ENCODE measurements at places on chromosomes 4 and X.

GRCh38 chr4:182338063-182338462, 94.9 kb downstream of the TENM3 start:
- no peak for DNase-seq

- no peak for DNase-seq
These were observed 176.5 kb downstream of the FBXW7 start for GRCh38 chr4:152359208-152360044.

- no peak for DNase-seq
These were observed 18.4 kb downstream of the IL21 start for GRCh38 chr4:122602277-122603142.

DNA sequence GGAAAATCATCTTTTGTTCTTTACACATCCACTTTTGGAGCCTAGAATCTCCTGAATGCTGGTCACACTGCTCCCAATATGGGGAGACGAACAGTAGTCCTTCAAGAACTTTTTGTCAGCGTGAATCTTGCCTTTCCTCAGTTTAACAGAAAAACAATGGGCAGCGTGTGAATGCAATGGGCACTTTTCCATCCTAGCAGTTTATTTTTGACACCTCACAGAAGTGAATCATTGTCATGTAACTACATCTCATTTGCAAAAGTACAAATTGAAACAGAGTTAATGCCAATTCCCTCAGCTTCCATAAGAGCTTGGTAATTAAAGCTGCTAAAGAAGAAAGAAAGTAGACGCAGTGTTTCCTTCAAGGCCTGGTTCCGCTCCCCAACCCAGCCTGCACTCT, 85.5 kb downstream of the DRD5 start:
- DNase-seq: no peak

DNA sequence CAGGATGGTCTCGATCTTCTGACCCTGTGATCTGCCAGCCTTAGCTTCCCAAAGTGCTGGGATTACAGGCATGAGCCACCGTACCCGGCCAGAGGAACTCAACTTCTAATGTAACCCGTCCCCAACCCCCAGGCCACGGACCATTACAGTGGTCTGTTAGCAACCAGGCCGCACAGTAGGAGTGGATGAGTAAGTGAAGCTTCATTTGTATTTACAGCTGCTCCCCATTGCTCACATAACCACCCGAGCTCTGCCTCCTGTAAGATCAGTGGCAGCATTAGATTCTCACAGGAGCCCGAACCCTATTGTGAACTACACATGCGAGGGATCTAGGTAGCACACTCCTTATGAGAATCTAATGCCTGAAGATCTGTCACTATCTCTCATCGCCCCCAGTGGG, 119.6 kb downstream of the SHROOM3 start:
- DNase-seq: no peak

- DNase-seq: no peak
These were observed 226.1 kb upstream of the F9 start for GRCh38 chrX:139304471-139304870.

- DNase-seq: no peak
These were observed 17.1 kb upstream of the CT47C1 start for GRCh38 chrX:119055687-119056086.

DNA sequence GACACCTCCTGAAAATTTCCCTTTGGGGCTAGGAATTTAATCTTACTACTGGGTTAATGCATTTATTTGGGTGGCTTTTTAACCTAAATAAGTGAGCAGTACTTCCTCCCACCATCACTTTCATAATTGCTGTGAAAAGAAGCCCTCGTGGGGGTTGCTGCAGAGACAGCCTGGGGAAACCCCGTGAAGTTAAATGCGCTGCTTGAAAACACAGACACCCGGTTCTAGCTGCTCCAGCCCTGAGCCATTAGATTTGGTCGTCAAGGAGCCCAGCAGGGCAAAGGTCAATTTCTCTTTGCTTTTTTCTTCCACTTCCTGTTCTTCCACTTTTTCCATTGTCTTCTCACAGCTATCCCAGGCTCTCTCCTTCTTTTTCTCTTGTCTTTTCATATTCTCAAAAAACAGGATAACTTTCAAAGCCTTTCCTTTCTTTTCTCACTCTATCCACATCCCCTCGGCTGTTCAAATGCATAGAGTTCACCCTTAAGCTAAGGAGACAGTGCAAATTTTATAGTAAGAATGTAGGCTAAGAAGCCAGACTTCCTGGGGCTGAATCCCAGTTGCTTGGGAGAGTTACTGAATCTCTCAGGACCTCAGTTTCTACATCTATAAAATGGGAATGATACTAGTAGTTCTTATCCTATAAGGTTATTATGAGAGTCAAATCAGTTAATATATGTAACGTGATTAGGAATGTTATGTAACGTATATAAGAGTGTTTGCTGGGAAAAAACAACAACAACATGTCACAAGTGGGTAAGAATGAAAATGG, 91.5 kb upstream of the ZNF827 start:
- no peak for DNase-seq

- no peak for DNase-seq
These were observed 88.2 kb downstream of the ADGRA3 start for GRCh38 chr4:22427675-22428074.

DNA sequence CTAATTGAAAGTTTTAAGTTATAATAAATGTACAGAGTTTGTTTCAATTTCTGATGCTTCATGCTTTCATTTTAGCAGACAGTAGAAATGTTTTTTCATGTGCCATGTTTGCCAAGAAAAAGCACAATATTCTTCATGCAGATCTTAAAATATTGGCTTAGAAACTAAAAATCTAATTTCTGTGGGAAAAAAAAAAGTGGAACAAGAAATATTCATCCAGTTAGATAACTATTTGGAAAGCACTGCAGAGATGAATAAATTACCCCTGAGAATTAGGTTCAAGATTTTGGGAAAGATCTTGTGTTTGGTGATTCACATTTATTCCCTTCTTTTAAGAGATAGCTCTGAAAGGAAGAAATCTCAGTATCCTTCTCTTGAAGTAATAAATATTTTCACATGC, 912.5 kb downstream of the C4orf33 start:
- no peak for DNase-seq

All from activated T-helper 1 cell treated with anti-CD3 and anti-CD28 coated beads, Interleukin-2, amount 50 U/mL, for 16 hours (primary cell).